IMR-90 (cell line): ENCODE measurements at places on chromosomes 11 and 22. TPM values are rescaled to one million over a fixed set of nuclear protein-coding genes. Genes with fewer than 3 reads are reported as not detected.

SLC43A3 gene
- 21.1 and 22.0 TPM in 2 replicates for polyA plus RNA-seq

PRPF19 gene
- polyA plus RNA-seq: 48.5 and 50.4 TPM in 2 replicates

GRCh38 chr11:115894176-115894575 is 390.0 kb upstream of the CADM1 start:
- no peak for DNase-seq

- DNase-seq: no peak
Observed at GRCh38 chr22:34210301-34210700, 290.0 kb upstream of the LARGE1 start.

- no peak for DNase-seq
Observed at GRCh38 chr22:35649026-35649553, 844 bp downstream of the APOL6 start.

DNA sequence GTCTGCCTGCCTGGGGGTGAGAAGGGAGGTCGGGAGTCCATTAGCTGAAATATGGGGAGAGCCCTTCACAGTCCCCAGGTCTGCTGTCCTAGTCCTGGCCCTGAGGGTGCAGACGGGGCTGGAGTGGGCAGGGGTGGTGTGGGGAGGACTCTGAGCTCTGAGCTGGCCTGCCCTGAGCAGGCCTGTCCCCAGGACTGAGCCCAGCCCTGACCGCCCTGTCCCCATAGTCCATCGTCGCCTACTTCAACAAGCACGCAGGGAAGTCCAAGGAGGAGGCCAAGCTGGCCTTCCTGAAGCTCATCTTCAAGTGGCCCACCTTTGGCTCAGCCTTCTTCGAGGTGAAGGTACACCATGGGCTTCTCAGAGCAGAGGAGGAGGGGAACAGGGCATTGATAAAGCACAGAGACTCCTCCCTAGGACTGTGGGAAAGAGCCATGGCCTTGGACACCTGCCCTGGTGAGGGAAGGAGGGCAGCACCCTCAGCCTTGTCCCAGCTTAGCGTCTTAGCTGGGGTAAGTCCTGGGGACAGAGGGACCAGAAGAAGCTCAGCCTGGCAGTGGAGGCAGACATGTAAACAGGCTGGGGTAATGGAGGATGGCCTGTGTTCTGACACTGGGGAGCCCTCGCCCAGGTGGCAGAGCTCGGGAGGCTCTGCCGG is 83.7 kb downstream of the MYO7A start:
- no peak for DNase-seq

DNA sequence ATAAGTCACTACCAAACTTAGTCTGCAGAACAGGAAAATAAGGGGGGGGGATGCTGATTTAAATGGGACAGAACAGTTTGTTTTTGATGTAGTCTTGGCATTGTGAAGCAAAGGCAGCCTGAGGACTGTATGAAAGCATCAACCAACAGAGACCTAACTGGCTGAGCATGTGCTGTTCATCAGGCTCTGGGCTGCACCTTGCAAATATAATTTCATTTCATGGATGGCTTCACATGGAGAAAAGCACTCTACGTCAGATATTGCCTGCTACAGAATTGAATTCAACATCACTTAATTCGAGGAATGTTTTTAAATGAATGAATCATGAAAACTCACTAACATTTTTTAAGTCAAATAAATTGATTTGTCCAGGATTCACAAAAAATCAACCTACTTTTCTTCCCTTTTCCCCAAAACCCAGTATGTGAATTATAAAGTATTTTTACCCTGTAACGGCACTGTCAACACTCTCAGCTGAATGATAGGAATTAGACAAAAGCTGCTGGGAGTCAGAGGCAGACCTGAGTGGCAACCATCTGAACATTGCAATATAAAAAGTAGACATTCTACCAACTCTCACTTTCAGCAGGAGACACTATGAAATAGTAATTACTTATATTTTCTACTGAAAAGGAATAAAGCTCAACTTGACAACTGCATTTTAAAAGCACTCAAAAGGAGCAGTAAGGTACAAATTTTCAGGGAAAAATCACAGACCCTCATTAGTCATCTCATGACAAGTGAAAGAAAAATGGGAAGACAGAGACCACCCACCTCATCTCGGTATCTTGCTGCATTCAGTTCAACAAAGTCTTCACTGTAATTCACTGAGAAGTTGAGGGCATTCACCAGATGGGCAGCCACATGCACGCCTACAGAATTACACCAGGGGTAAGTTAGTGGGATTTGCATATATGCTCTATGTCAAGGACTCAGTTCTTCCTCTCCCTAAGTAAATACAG is 47.5 kb downstream of the NOX4 start:
- DNase-seq: no peak

DNA sequence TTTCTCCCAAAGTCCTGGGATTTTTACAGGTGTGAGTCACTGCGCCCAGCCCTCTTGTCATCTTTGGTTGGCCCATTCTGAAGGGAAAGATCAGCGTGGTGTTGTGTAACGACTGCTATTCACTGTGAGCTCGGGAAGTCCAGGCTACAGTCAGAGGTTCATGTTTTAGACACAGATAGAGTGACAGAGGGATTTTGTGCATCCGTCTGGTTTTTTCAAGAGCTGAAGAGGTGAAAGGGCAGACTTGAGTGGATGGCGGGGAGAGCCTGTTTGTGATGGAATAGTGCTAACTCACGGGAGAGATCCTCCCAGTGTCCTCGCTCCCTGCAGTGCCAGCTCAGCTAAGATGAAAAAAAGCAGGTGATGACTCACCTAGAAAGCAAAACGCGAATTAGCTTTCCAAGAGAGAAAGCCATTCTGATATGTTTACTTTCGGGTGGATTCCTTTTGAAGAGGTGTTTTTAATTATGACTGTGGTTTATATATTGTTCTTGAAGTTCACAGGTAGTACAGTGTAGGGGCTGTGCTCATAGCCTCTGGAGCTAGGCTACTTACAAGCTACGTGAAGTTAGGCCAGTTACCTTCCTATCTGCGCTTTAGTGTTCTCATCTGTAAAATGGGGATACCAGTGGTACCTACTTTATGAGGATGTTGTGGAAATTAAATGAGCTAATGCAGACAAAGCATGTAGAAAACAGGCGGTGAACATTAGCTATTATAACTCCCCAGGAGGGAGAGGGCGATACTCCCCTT is 67.2 kb downstream of the C11orf91 start:
- peak; percentile 72 for DNase-seq

C1QTNF4 gene
- 0.12 and 0.16 TPM in 2 replicates for polyA plus RNA-seq

- no peak for DNase-seq
Observed at GRCh38 chr11:64238076-64238475, 2.8 kb upstream of the FKBP2 start.

ABCG4 gene
- 0.20 and 0.26 TPM in 2 replicates for polyA plus RNA-seq

GRCh38 chr22:49796596-49797270 is 30.9 kb downstream of the BRD1 start:
- DNase-seq: no peak

C11orf52 gene
- polyA plus RNA-seq: 1.0 and 1.1 TPM in 2 replicates

- no peak for DNase-seq
Observed at GRCh38 chr11:128518493-128519207, 68.7 kb downstream of the ETS1 start.

DNA sequence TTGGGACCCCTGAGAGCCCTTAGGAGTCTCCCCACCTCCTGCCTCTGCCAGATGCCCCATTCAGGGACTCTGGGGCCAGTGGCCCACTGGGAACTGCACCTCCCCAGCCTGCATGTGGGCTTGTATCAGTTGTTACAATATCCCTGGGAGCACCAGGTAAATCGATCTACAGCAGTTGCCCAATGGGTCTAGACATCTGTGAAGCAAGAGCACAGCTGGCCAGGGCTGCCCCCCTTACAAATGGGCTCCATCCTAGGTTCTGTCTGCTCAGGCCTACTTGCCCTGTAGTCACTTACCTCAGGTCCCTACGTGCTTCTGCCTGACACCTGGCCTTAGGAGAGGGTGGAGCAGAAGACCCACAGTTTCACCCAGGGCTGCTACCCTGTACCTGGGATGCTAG is 62.7 kb downstream of the HIRA start:
- no peak for DNase-seq

DNA sequence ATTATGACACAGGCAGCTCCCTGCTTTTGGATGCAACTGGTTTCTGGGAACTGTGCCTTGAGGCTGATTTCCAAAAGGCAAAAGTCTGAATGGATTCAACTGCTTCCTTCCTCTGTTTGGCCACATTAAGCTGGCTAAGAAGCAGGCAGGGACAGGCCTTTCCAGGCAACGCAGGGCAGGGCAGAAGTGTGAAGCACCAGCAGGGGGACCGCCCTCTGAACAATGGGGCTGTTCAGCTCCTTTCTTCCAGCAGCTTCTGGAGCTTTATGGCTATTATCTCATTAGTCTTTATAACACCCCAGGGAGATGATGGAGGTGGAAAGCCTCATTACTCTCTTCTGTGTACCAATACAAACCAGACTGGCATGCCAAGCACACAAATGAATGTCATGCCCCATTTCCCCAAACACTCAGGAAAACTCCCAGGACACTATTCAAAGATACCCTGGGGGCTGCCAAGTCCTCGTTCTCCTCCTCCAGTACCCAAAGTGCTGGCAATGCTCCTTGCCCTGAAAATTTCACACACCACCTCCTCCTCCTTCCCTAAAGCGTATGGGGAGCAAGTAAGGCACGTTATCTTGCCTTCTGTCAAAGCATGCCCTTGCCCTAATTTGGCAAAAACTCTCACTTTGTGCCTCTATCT is 21.3 kb downstream of the MORC2 start:
- no peak for DNase-seq

DNA sequence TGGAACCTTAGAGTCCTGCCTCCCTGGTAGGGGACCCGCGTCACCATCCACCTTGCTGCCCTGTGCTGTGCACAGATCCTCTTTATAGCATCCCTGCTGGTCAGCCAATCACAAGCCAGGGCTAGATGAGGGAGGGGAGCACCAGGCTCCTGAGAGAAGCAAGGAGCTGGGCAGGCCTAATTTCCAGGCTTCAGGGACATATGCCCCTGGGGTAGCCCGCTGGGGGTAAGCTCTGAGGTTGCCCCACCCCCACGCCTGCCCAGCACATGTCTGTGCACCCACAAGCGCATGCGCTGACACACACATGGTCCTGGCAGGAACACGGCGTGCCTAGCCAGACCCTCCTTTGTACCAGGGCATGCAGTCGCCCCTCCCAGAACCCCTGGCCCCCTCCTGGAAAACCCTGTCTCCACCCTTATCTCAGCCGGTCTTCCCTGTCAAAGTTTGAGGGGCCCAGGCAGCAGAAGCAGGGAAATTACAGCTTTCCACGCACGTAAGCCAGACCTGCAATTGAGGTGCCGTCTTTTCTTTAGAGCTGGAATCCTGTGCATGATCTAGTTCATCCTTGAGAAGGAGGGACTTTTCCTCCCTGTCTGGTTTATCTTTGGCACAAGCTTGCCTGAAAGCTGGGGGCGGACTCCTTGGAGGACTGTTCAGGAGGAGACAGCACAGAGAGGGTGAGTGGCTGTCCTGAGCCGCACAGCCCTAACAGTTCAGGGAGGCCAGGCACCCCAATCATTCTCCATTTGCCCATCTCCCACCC is 2.1 kb downstream of the SSTR3 start:
- no peak for DNase-seq

DNA sequence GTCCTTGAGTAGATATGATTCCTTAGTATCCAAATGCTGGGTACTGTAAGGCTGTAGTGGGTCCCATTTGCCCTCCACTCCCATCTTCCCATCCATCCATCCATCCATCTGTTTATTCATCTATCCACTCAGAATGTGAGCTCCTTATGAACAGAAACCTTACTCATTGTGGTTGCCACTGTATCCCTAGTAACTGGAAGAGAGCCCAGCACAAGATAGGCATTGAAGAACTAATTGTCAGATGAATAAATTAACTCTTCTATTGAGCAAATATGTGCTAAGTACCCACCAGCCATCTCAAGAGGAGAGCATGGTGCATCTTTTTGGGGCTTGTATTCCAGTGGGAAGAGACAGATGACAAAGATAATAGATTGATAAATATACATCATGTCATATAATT is 86.4 kb upstream of the SEZ6L start:
- no peak for DNase-seq

DNA sequence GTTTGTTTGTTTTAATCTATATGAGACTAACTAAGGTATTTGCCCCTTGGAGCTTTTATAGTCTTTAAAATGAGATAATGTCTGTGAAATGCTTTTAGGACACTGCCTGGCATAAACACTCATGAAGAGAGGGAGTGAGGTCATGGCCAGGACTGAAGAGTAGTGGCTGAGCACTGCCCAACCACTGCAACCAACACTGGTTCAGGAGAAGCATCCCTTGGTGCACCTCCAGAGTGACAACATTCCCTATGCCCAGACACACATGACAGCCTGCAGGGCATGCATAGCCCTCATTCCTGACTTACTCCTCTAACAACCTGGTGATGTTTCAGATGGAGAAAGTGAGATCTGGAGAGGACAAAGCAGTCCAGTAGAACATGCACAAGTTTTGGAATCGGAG is 36.1 kb downstream of the ME3 start:
- peak; percentile 31 for DNase-seq

- DNase-seq: peak; percentile 47
Observed at GRCh38 chr22:40487663-40488249, 117.4 kb downstream of the SGSM3 start.

GRCh38 chr22:34917239-34917638 is 148.7 kb upstream of the ISX start:
- no peak for DNase-seq

GRCh38 chr22:38923463-38924346 is 33.7 kb upstream of the APOBEC3A start:
- peak; percentile 85 for DNase-seq

DNA sequence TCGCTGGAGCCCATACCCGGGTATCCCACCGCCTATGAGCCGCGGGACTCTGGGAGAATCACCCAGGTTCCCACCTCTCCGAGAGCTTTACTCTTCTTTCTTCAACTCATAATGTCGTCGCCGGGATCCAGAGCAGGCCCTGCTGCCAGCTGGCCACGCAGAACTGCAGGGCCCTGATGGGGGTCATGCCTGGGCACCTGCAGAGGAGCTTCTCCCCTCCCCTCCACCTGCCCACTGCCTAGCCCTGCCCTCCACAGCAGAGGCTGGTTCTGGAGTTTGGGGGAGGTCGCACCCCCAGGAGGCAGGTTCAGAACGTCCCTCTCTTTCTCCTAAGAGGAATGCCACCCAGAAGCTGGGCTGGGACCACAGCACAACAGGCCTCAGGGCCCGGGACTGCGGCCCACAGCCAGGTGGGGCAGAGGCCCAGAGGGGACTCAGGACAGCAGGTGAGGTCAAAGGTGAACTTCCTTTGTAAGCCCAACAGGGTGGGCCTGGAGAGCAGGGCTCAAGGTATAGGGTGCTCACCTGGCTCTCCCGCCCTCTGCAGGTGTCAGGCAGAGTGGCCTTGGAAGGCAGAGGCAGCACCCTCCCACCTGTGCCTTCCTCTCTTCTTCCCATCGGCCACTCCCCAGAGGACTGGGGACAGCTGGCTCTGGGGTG is 1.9 kb downstream of the SLC25A45 start:
- no peak for DNase-seq

GTSE1 gene
- 15.6 and 17.1 TPM in 2 replicates for polyA plus RNA-seq

DNA sequence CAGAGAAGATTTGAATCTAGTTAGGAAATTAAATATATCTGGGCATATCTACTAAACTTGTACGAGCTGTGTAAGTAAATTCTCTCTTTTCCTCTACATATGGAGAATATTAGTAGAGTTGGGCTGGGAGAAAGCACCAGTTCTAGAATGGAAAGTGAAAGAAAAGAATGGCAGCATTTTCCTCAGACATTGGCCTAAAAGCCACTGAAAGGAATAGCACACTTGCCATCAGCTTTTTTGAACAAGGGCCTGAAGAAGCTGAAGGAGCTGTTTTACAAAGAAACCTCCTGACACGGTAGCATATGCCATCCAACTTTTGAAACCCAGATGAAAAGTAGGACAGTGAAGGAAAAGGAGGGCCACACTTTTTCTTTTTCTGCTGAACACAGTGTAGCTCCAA is 1563.7 kb upstream of the TENM4 start:
- DNase-seq: no peak

GRCh38 chr11:121295246-121296029 is 2.9 kb downstream of the SC5D start:
- DNase-seq: no peak

KIF18A gene
- polyA plus RNA-seq: 7.6 and 8.9 TPM in 2 replicates
